ENCODE measurements at places on chromosomes 5 and 9.
A peak's percentile ranks its signal among the peaks of the same experiment; 100 is the strongest.

GRCh38 chr5:21397693-21398092, 1409.7 kb upstream of the CDH18 start:
- no peak for DNase-seq

DNA sequence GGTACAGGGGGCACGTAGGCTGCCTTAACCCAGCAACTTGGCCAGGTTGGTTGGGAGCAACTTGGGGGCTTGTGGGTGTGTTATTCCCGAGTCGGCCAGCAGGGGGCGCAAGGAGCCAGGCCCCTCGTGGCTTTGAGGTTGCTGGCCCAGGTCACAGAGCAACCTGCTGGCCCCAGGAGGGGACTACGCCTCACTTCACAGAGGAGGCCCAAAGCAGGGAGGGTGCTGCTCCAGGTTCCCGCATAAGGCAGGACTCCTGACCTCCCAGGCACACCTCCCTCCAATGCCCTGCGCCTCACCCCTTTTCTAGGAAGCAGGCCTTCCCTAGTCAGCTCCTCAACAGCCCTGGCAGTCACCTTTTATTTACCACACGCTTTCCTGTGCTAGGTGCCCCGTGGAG, 18.1 kb downstream of the KYAT1 start:
- peak; percentile 92 for DNase-seq

DNA sequence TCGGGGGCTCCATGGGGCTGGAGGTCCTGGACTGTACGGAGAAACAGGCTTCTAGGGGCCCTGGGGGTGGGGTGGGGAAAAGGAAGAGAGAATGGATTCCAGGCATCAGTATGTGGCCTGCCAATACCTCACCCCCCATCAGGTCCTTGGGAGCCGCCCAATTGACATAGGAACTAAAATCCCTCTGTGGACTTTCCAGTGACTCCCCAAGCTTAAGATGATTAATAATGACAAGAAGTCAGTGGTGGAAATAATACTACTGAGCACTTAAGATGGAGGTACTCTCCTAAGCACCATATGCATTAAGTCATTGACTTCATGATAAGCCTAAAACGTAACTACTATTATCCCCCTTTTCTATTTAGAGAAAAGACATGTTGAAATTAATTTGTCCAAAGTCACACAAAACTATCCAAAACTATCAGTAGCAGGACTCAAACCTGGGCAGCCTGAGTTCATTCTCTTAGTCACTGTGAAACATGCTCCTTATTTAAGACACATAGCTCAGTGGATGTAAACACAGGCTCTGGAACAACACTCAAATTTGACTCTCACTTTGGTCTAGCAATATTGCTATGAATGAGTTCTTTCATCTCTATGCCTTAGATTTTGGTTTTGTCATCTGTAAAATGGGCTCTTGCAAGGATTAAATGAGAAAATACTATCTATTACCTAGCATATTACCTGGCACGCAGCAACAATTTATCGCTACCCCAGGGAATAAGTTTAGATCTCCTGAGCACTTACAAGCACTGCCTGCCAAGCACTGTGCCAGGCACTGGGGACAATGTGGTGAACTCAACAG, 9.5 kb downstream of the SPRY4 start:
- no peak for DNase-seq

DNA sequence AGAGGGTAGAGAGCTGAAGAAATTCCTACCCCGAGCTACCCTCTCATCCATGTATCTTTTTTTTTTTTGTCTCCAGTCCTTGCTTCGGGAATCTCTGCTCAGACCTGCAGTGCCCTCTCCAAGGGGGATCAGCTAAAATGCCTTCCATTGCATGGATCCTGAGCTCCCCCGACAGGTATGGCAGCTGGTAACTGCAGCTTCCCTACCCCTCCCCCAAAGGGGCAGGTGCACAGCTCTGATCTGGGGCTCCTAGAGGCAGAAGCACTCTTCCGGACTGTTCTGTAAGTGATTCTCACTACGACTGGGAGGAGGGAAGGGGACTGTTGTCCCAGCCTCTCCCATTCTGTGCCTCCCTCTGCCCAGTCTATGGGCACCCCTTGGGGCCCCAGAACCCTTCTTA, 169.6 kb downstream of the MELK start:
- peak; percentile 65 for DNase-seq
